ENCODE measurements at places on chromosomes 7 and 10.

DNA sequence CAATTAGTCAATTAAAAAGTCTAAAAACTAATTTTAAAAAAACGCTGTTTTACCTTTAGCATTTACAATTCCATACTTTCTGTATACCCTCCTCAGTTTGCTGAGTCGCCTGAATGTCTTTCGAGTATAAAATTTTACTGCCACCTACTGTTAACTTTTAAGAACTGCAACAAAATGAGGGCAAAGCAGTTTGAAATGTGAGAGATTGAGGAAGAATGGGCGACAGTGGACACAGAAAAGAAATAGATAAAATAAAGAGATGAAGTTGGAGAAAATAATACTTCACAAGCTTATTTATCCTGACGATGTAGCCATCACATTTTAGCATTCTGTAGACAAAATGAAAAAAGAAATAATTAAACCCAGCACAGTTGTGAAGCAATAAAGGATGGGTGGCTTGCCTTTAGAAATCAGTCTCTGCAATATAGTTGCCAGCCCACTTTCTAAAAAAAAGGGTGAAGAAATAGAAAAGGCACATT, 110.8 kb upstream of the PTN start:
- no peak for DNase-seq

DNA sequence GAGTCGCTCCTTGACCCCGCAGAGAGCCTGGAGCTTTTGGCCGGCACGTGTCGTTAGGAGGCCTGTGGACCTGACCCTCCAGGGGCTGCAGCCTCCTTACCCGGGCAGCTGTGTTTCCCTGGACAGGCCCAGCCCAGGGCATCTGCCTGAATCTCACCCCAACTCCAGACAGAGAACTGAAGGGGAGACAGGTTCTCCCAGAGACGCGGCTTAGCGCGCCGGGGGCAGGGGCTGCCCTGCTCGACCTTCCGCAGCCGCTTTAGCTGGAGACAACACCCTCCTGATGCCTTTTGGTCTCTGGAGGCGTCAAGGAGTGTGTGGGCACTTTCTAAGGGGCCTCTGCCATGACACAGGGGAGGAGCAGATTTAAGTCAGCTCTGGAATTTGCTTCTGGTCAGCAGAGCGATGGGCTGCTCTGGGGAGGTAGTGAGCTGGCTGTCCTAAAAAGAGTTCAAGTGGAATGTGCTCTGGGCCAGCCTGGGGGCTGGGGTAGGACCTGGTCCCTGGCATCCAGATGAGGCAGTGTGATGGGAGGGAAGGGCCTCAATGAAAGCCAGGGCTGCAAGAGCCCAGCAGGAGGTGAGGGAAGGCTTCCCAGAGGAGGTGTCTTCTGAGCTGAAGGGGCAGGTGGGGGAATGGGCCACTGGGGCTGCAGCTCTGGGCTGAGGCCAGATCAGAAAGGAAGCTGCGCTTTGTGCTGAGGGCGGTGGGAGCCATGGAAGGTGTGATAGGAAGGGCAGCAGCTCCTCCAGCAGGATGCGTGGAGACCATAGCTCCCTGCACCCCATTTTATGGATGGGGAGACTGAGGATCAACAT, 5.8 kb downstream of the GRIFIN start:
- no peak for DNase-seq

DNA sequence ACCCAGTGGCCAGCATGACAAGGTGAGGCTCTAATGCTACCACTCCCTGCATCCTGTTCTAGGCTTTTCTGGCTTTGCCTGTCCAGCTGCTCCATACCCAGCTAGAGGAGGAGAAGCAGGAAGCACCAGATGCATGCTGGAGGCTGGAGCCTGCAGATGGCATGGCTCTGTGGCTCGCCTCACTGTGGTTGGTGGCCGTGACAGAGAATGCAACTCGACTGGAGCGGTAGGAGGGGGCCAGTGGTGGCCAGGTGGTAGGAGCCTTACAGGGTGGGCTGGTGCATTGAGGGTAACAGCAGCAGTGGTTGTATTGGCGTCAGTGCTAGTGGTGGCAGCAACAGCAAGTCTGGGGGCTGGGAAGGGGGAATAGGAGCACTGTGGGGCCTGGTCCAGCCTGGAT, 128.6 kb downstream of the ZNF248 start:
- no peak for DNase-seq

- DNase-seq, result no peak
Observed at GRCh38 chr7:105257338-105257737, 131.4 kb downstream of the SRPK2 start.

Data from CD8-positive, alpha-beta memory T cell (primary cell).